ENCODE measurements at places on chromosomes 2 and 18.

- no peak for DNase-seq
Observed at GRCh38 chr2:143608758-143609157, 479.5 kb downstream of the ARHGAP15 start.

GRCh38 chr2:46127176-46127575 is 170.0 kb upstream of the EPAS1 start:
- DNase-seq, result no peak

DNA sequence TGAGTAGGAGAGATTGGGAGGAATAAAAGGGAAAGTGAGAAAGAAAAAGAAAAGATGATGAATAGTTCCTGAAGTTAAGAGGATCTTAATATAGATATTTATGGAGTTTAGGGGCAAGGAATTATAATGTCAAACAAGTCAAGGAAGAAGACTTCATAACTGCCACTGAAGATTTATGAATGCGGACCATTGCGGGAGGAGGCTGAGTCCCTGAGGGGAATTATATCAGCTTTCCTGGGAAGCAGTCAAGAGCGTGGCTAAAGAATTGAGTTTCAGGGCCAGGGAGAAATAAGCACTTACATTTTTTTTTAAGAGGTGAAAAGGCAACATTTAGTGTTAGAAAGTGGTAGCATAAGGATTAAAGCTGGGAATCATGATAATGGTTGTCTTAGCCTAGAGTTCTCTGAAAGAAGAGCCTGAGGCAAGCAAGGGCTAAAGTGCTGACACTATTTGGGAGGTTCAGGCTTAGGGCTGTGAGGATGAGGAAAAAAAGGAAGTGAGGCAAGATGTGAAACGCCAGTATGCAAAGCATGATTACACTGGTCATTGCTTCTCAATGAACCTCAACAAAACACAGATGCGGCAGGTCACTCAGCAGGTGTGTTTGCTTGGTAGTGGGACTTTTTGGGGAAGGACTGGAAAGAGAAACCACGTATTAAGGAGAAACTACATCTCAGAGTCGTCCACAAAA is 217.1 kb downstream of the SLC4A3 start:
- DNase-seq, result no peak

GRCh38 chr2:105889046-105889445 is 144.3 kb downstream of the NCK2 start:
- no peak for DNase-seq

GRCh38 chr2:73503992-73504570 is 118.4 kb downstream of the ALMS1 start:
- DNase-seq, result no peak

GRCh38 chr2:23381485-23381884 is 3.5 kb upstream of the KLHL29 start:
- no peak for DNase-seq

GRCh38 chr2:170409164-170409535 is 231.2 kb downstream of the MYO3B start:
- DNase-seq, result peak; percentile 19

DNA sequence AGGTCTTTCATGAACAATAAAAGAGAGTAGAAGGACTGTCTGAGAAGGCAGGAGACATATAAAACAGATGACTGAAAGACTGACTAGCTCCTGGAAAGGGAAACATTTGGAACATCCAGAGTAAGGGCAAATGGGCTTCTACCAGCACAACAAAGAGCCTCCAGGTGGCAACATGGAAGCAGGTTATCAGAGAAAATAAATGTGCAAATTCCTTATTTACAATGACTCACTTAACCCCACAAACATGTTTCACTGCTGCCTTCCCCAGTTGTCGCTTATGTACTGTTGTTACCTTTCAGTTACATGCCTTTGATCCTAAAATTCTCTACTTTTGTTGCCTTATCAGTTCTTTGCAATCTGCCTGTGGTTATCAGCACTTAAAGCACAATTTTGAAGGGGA is 117.0 kb downstream of the HIBCH start:
- DNase-seq, result no peak

DNA sequence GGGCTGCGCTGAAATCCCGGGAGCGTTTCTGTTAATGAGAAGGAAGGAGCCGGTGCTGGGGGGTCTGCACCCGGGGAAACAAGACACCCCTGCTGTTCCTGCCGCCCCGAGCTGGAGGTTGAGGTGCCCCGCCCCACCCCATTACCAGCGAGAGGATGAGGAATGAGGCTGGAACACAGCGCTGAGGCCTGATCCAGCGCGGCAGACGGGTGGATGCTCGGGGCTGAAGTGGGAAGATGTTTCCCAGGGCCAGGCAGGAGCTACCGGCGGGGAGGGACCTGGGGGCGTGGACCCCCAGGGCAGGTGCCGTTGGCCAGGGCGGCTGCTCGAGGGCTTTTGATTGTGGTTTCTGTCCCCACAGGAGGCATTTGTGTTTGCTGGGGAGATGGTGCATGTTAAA is 134.3 kb upstream of the CTDP1 start:
- DNase-seq, result no peak

DNA sequence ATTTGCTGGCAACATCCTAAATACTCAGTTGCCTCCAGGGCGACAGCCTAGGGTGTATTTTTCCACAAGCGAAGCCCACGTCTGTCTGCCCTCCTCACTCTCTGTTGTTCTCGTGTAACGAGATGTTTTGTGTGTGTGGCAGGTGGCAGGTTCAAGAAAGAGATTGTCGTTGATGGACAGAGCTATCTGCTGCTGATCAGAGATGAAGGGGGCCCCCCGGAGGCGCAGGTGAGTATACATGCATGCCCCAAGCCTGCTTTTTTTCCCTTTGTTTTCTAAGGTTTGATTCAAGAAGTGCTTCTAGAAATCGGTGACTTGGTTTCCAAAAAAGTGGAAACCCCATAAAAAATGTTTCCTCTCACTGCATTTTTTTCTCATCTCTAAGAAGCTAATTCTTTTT is 247.0 kb downstream of the AGAP1 start:
- no peak for DNase-seq

GRCh38 chr2:74959106-74959751 is 786 bp downstream of the POLE4 start:
- DNase-seq, result no peak

DNA sequence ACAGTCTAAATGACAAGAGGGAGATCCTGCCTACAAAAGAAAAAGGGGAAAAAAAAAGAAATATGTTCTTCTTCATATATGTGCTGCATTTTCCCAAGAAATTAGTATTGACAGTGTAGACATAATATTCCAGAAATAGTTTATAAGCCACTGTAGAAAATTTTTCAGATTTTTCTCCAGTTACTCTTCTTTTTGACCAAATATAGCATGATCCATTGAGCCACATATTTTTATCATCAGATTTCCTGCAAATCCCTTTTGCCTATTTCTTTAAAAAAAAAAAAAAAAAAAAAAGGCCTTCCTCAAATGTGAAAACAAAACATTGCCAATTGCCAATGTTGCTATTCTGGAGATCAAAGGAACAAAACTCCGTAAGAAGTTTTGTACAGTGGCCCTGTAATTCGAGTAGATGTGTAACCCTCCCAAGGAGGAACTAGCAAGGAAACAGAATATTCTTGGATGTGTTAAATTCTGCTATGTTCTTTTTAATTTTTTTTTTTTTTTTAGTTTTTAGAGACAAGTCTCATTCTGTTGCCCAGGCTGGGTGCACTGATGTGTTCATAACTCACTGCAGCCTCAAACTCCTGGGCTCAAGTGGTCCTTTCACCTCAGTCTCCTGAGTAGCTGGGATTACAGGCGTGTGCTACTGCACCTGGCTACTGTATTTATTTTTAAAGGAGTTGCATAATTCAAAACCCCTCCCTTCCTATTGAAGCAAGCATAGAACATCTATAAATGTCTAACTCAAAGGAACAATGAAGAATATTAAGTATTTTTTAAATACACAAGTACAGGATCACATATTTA is 12.5 kb upstream of the CABYR start:
- DNase-seq, result peak; percentile 50

- DNase-seq, result no peak
Observed at GRCh38 chr2:147569426-147569825, 275.4 kb upstream of the ACVR2A start.

- DNase-seq, result no peak
Observed at GRCh38 chr2:162300266-162300665, 18.2 kb downstream of the IFIH1 start.

DNA sequence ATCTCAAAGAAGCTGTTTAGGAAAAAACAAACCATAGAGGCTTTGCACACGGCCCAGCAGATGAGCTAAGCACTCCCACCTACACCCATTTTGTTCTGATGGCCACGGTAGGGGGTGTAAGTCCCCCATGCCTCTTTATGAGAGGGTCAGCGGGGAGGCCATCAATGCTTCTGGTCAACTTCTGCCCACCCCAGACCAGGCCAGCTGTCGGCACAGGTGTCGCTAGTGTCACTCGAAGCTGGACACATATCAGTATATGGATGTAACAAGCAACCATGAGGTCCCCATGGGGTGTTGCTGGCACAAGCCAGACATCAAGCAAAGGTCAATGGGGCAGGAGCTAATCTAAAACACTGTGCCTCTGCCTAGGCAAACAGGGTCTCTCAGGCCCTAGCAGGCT is 23.7 kb upstream of the SLC35F6 start:
- no peak for DNase-seq

- DNase-seq, result no peak
Observed at GRCh38 chr2:233211548-233211895, 40.0 kb upstream of the ATG16L1 start.

DNA sequence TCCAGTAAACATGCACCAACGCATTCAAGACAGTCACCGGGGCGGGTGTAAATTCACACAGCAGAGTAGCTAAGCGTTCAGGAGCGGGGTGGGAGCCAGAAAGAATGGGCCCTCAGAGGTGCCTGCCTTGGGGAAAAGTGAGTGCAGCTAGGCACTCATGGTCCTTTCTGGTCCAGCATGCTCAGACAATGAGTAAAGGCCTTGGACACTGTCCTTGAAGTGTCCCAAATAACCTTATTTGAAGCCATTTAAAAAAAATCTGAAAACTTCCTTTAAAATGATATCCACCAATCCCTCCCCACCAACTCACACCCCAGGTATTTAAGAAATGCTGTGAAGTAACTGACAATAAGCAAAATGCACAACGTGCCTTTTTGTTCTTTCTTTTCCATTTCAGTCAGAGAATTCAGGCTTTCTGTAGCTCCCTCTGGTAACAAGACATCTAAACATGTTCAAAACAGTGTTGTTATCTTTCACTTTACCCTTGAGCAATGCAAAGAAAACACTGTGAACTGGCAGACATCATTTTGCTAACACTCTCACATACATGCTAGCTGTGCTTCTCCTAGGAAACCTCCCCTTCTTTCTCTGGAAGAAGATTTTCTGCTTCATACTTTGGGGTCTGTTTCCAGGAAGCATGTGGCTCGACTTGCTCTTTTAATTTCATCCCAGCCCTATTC is 445.1 kb upstream of the SPRED2 start:
- no peak for DNase-seq

- DNase-seq, result no peak
Observed at GRCh38 chr18:5439986-5440696, 103.7 kb downstream of the EPB41L3 start.

GRCh38 chr2:28764909-28765711 is 13.5 kb downstream of the PPP1CB start:
- peak; percentile 80 for DNase-seq

DNA sequence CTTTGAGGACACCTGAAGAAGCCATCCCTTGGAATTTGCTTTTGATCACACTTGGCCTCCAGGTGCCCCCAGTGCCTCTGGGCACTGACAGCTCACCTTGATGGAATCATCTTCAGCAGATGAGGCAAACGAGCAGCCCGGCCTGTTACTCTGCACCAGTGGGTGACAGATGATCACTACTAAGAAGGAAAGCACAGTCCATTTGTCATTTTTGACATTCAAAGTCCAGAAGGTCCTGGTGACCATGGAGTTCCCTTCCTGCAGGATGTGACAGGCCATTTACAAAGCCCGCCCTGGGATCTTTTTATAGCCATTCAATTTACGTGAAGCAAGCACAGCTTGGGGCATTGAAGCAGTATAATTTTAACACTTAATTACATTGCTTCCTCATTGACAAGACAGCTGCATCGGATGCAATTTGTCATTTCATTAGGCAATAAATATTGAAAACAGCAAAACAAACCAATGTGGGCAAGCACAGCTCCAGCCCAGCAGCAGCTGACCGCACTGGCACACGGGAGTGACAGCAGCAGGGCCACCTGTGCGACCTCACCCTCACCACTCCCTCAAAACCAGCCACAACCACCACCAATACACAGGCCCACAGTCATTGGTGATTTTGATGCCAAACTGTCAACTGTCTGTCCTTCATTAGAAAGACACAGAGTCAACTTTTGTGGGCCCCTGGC is 76.0 kb upstream of the SLC66A3 start:
- no peak for DNase-seq

DNA sequence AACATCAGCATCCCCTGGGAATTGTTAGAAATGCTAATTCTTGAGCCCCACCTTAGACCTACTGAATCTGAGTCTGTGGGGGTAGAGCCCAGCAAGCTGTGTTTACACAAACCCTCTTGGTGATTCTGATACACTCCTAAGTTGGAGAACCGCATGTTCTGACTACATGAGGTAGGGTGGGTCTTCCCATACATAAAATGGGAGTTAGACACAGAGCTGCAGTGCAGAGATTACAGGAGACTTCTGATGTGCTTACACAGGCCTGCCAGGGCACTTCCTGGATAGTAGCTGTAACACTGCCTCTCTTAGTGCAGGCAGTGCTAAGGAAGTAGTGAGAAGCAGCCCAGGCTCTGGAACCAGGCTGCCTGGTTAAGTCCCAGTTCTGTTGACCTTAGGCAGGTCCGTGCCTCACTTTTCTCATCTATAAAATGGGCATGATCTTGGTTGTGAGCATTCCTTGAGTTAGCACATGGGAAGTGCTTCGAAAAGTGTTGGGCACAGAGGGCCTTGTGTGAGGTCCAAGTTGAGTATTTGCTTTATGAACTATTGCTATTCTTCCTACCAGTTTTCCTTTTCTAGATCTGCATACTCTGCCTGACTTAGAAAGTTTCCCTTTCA is 67.3 kb downstream of the GLI2 start:
- no peak for DNase-seq

DNA sequence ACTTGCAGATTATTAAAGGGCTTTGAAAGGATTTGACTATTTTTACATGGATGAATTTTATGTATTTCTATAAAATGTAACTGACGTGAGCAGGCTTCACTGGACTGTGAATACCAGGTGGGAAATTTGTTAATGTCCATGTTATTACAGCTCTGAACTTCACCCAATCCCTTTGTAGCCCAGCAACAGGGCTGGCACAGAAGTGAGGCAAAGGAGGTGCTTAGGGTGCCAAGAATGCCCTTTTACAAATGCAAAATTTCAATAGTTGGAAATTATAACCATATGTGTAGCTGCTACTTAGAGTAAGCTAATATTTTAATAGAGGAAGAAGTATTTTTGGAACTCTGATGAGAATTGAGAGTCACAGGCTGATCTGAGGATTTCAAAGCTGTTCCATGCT is 53.7 kb upstream of the FAM98A start:
- DNase-seq, result no peak

Data from fibroblast of skin of left biceps (primary cell).